SIG-M5 (cell line): ENCODE measurements at places on chromosomes 13 and 19.

GRCh38 chr13:48505597-48506091 lies 27.2 kb downstream of the RCBTB2 start:
- DNase-seq, result peak; percentile 56

GRCh38 chr13:32600890-32601289 lies 14.6 kb downstream of the PDS5B start:
- DNase-seq, result no peak

DNA sequence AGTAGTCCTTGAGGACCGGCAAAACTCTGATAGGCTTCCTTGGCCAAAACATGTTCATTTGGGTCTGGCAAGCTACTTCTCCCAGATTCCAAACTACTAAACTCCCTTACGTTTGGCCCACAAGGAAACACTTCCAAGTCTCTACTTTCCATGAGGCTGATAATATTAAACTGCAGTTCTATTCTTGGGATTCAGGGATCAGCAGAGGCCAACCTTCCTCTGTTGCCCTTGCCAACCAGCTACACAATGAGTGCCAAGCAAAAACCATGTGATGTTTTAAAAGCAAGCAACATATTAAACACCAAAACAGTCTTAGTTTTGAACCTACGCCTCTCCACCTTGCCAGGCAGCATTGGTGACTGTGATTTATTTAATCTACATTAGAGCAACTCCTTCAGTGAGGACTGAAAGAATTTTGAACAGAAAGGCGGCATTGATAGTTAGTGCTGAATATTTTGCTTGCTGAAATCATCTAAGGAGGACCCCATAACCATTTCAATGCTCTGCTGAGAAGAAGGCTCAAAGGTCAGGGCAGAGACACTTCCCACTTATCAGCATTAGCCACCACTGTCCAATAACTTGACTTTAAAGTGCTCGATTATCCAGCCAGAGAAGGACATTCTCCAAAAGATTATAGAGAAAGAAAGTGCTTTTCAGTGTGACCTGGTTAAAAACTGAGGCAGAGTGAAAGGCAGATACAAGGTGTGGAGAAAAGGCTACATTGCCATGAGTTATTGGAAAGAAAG lies 287.1 kb downstream of the TBC1D4 start:
- no peak for DNase-seq

DNA sequence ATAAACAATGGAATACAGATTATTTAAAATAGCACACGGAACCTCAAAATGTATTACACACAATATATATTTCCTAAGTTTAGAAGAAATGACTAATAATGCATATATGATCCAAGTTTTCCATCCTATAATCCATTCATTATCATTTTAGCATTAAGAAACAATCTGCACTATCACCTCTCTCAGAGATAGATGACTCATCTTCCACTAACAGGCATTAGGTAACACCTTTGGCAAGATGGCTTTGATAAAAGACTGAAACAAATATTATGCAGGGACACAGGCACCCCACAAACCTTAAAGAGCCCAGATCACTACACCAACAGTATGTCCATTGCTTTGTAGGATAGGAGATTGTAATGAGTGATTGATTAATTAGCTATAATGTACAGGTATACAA lies 4.1 kb downstream of the ENOX1 start:
- DNase-seq, result no peak

DNA sequence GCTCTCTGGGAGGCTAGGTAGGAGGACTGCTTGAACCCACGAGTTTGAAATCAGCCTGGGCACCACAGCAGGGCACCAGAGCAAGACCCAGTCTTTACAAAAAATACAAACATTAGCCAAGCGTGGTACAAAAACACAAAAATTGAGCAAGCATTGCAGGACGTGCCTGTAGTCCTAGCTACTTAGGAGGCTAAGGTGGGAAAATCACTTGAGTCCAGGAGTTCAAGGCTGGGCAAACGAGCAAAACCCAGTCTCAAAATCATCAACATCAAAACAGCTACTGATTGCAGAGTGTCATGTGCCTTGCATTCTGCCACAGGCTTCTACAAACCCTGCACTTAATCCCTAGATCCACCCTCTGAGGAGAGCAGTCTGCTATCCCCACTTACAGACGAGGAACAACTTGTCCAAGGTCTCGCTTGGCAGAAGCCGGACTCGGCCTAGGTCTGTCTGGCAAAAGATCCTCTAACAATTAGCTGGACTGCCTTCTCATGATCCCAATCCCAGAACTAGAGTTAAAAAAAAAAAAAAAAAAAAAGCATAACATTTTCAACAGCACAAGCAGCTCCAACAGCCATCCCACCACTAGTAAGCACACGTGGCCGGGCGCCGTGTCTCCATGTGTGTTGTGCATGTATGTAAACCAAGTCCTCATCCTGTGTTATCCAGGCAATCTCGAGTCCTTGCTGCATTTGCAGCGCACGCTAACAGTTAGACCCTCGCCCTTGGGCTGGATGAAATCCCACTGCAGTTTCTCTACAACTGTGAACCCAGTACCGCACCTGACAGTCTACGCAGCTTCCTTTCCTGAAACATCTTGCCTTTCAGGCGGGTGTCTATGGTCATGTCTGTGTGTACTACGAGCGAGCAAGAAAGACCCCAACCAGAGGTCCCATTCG lies 2.0 kb downstream of the PPP6R1 start:
- no peak for DNase-seq

GRCh38 chr13:43787997-43788396 lies 1.2 kb upstream of the ENOX1 start:
- DNase-seq, result no peak

DNA sequence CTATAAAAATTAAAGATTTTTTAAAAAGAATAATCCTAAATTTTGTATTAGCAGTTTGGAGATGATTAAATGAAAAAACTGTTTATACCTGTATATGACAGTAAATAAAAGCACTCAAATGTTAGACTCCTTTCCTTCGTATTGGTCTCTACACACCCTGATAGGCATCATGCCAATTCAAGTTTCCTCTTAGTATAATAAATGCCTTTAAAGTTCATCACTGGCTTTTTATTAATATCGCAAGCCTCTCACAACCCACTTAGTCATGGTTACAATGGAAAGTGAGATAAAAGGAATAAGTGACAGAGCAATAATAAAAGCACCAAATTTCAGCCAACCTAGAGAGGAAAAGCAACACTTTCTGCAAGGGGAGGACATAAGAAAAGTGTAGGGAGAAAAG lies 102.2 kb downstream of the PIBF1 start:
- no peak for DNase-seq

DNA sequence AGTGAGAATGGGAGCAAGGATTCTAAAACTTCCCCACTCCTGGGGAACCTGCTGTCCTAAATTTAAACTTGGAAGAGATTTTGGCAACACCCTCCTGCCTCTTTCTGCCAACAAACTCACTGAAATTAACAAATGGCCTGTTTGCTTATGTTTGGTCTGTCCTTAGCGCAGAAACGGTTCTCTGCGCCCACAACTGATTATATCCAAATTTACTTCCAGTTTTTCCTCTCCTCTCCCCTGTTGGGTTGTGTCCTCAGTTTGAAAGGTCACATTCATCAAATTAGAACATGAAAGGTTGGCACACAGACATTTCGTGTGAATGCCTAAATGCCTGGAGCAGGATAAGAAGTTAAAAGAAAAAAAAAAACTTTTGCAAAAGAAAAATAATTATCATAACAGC lies 56.4 kb upstream of the MRI1 start:
- DNase-seq, result no peak

DNA sequence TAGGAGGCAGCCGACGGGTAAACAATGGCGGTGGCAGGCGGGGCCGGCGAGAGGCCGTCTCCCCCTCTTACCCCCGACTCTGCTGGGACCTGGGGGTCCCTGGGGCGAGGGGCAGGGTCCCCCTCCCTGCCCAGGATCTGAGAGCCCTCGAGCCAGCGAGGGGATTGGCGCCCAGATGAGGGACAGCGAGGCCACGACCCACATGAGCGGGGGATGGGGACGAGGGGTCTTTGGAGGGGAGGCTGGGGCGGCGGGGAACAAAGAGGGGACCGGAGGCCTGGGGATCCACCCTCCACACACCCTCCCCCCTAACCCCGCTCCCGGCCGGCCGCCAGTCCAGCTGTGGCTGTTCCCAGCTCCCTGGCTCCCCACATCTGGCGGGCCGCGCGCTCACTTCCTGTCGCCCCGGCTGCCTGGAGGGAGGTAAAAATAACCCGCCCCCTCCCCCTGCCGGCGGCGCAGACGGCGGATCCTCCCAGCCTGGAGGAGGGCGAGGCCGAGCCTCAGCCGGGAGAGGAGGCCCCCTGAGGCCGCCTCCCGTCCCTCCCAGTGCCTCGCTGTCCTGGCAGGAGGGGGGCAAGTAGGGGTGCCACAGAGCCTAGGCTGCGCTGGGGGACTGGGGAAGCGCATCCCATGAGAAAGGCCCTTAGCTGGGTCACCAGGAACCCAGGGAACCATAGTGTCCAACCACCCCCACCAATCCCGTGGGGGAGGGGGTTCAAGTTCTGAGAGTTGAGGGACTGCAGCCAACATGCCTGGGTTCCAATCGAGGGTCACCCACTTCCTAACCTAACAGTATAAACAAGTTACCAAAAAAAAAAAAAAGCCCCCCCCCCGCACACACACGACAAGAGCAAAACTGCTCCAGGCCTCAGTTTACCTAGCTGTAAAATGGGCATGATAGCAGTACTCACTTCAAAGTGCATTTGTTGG lies 29.3 kb upstream of the NANOS3 start:
- DNase-seq, result no peak

DNA sequence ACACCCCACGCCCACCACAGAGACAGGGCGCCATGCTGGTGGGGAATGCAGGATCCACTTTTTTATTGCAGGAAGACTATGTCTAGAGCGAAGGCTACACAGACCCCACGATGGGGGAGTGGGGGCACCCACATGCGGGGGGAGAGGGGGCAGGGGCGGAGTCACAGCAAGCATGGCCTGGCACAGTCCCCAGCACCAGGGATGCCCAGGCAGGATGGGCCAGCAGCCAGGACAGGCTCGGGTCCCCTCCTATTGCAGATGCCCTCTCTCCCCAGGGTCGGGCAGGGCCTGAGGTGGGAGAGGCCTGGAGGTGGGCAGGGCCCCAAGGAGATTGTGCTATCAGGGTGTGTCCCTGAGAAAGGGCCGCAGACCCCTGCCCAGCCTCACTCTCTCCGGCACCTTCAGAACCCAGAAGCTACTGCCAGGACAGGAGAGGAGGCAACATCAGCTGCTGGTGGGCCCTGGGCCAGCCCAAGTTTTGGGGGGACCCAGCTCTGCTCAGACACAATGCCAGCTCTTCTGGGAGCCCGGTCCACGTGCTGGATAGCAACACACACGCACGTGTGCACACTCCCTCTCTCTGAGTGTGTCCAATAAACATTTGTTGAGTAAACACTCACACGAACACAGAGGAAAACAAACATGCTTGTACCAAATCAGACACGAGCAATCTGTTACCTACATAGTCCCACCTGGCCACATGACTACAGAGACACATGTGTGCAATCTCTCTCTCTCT lies 6.5 kb downstream of the DIRAS1 start:
- no peak for DNase-seq

DNA sequence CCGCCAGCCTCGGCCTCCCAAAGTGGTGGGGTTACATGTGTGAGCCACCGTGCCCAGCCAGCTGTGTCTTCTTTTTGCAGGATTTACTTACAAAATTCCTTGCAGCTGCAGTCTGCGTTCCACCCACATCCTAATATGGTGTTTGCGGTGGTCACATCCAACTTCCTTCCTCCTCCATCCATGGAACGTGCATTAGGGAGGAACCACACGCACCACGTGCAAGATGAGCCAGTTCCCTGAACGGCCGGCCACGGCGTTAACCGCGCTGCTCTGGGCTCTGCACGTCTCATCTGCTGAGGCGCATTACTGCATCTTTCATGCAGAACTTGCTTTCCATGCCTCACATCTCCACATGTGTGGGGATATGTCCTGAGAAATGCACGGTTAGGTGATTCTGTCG lies 13.0 kb upstream of the SIGLEC11 start:
- no peak for DNase-seq

DNA sequence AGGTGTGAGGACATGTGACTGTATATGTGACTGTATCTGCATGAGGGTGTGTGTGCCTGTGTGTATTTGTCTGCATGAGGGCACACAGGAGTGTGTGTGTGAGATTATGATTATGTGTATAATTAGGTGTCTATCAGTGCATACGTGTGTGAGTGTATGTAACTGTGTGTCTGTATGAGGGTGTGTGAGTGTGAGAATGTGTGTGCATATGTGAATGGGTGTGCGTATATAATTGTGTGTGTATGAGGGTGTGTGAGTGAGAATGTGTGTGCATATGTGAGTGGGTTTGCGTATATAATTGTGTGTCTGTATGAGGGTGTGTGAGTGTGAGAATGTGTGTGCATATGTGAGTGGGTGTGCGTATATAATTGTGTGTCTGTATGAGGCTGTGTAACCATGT lies 3.0 kb upstream of the ACSBG2 start:
- DNase-seq, result no peak

DNA sequence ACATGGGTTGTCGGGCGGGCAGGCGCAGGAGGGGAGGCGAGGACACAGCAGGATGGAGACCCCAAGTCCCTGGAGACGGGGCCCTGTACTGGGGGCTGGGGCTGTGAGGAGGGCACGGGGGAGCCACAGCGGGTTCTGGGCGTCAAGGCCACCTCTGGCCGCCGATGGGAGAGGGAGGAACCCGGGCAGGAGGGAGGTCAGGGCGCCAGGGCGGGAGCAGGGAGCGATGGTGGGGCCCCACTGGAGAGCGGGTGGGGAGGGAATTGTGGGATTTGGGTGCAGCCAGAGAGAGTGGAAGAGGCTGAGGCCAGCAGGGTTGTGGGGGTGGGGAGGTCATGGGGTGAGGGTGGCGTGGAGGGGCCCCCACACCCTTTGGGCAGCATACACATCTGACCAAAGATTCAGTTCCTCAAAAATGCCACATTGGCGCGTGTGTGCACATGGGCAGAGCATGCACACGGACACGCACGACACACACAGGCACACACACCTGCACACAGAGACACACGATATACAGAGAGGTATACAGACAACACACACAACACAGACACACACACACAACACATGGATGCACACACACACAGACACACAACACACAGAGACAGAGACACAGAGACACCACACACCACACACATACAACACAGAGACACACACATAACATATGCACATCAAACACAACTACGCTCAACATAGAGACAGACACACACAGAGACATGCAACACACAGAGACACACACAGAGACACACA lies 54.9 kb downstream of the AP1M1 start:
- DNase-seq, result no peak

GRCh38 chr13:63107179-63107943 lies 1691.7 kb upstream of the PCDH20 start:
- no peak for DNase-seq

- DNase-seq, result no peak
These were observed 3.8 kb downstream of the NPHS1 start for GRCh38 chr19:35848486-35848885.

- DNase-seq, result no peak
These were observed 173.6 kb downstream of the NUFIP1 start for GRCh38 chr13:44815623-44816022.

DNA sequence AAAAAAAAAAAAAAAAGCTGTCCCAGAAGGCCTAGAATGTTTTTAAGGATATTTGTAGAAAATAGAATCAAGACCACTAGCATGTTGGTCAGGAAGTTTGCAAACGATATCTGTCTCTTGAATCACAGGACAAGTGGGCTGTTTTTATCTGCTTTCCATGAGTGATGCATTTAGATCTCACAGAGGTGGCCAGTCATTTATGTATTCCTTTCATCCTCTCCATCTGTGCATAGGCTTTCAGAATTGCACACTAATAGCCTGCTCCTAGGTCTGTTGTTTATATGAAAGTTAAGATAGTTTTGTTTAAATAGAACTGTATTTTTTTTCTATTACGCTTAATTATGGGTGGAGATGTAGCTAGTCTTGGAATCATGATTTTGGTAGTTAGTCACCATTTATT lies 289.5 kb downstream of the SHISA2 start:
- no peak for DNase-seq
